Keratinocyte (primary cell): ENCODE measurements at places on chromosomes 7 and 10.

DNA sequence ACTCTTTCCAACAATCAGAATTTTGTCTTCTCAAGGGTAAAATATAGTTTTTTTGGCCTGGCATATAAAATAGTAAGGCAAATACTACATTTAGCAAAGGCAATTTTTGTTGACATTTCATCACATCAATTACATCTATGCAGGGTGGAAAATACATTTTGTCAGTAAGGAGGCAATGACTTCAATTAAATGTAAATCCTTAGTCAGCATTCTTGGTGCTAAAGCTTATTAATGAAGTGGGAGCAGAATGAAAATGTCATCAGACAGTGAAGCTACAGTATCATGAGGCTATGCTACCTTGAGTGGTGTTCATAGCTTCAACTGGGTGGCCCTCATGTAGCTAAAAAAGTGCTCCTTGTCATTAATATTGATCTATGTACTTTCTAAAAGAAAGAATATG lies 8.9 kb downstream of the LRRTM3 start:
- DNase-seq: no peak

GRCh38 chr7:135510592-135511183 lies 786 bp upstream of the CNOT4 start:
- DNase-seq: no peak

DNA sequence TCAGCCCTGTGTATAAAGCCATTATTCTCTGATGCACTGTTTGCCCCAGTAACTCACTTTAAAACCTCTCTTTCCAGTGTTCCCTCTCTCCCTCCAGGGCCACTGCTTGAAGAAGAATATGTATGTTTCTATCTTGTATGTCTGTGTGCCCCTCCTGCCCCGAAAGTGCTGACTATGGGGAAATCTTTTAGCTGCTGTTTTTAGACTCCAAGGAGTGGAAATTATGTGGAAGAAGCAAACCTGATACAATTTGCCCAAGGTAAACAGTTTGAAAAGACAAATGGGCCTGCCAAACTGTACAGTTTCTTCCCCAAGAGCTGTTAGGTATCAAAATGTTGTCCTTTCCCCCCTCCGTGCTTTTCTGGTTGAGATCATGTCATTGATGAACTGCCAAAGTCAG lies 3.4 kb downstream of the ADRA2A start:
- no peak for DNase-seq

DNA sequence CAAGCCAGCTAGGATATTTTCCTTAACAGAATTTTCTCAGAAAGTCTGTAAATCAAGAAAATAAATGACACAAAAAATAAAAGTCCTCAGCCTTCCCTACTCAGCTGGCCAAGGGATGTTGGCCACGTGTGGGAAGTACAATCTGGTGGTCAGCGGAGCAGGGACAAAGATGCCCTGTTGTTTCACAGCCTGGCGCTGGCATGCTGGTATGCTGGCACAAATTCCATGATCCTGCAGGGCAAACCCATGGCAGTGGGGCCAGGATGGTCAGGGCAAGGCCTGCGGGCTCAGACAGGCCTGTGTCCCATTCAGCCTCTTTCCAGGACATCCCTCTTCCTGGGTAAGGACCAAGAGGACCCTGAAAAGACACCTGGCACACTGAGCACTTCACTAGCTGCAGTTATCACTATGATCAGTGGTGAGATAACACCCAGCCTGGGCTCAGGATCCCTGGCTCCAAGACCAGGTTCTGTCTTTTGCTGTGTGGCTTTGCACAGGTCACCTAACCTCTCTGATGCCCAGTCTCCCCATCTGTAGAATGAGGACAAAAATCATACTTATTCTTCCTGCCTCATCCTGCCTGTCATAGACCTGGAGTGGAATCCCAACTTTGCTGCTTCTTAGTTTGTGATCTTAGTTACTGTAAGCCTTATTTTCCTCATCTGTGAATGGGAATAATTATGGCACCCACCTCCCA lies 10.8 kb upstream of the HSPA12A start:
- no peak for DNase-seq

DNA sequence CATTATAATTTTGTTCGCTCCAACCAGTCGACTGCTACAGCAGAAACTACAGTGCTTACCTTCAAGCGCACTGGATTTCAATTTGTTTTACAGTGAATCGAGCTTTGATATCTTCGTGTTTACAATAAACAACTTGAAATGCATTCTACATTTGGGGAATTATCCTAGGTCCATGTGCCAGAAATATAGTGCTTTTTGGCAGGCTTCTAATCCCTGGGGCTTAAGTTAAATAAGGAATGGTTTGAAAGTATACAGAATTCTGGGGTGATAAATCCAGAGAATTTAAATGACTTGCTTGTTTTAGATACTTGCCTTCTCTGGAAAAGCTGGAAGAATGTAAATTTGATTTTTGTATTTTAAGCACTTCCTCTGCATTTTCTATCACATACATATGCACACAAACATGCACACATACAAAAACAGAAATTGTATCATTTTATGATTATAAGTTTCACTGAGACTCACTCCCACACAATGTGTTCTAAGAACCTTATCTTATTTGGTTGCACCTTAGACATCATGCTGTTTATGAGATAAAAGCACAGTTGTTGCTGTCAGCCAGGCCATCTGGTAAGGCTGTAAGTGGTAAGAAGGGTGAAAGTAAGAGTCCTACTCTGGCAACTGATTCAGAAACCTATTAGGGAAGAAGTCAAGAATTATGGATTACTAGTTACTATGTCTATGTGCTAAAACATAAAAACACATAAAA lies 347.2 kb upstream of the KCND2 start:
- DNase-seq: no peak

DNA sequence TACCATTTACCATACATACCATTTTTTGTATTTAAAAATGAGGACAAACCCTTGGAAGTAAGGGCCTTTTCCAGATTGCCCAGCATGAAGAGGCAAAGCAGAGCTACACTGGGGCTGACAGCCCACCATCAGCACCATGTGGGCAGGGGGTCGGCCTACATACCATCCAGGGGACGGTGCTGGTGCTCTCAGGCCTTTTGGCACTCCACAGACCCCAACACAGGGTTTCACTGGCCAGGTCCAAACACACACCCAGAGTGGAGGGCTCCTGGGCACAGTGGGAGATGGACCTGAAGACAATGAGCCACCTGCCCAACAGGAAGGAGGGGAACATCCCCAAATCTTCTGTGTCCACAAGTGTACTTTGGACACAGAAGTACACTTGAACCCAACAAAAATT lies 69.2 kb upstream of the CAMK2B start:
- no peak for DNase-seq

GRCh38 chr7:116251675-116252074 lies 41.3 kb downstream of the TES start:
- DNase-seq: no peak

DNA sequence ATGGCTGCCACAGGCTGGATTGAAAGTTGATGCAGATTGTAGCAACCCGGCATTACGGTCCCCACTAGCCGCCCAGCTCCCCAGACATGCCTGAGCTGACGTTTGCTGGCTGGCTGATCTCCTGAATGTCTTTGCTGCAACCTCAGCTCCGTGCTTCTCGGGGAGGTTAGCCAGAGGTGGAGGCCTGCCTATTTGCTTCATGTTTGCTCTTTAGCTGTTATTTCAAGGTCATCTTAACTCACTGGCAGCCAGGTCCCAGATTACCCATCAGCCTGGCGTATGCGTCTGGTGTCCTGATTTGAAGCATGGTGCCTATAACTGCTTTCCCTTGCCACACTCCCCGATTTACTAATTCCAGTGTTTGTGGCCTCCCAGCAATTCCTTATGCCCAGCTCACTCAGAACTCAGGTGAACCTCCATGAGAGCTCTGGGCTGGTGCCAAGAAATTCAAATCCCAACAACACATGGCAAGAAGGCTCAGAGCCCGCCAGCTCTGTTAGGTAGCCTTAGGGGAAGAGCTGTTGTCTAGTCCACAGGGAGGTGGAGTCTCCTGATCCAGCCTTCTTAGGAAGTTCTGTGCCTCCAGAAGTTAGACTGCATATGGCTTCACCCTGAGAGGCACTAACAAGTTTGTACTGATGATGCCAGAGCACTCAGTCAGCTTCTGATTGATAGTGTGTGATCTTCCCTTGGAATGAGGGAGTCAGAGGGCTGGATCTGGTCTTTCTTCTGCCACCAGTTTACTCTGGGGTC lies 69.7 kb upstream of the EXOC4 start:
- no peak for DNase-seq

DNA sequence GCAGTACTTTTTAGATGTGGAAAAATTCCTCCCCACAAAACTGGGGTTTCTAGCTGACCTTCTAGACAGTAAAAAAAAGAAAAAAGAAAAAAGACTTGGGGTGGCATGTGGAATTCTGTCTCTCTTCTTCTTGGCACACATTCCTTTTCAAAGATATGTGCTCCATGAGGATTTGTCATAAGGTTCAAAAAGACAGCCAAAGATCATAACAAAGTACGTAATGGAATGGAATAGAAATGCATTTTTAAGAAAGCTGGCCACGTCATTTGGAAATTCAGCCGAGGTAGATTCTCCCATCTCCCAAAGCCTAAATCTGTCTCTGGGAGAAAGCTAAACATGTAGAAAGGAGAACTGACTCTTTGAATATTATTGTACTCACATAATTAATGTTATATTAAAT lies 381.3 kb upstream of the NFE2L3 start:
- DNase-seq: no peak

- no peak for DNase-seq
These were observed 27.9 kb downstream of the SRI start for GRCh38 chr7:88191911-88192310.

GRCh38 chr7:85890244-85890811 lies 703.5 kb upstream of the SEMA3D start:
- no peak for DNase-seq

DNA sequence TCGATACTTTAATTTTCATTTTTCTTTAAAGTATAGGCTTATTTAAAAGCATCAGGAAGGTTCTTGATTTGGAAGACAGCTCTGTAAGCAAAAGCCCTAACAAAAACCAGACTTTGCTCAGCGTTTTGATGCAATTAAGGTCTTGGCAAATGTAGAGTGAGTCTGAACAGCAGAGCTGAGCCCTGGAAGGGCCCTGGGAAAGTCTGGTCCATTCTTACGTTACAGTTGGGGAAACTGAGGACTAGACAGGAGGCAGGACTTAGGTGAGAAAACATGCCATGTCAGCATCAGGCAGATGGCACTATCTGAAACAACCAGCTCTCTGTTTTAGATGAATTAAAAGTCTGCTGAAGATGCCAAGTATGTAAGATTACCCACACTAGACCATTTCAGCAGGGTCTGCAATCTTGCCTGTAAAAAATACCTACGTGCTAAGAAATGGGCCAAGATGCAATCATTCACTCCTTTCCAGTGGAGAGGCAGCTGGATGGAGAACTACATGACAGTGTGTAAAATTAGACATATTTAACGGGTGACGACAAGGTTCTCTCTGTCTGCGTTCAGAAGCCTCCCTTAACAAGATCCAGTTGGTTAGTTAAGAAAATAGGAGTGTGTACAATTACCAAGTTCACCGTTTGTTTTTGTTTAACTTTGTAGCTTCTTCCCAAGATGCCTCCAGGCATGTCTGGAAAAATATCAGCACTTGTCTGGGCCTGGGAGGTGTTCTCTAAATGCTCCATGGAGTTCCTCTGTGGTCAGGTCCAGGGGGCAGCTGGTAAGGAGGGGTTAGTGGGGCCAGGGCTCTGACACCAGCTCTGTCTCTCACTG lies 502.3 kb upstream of the ZMIZ1 start:
- DNase-seq: no peak

DNA sequence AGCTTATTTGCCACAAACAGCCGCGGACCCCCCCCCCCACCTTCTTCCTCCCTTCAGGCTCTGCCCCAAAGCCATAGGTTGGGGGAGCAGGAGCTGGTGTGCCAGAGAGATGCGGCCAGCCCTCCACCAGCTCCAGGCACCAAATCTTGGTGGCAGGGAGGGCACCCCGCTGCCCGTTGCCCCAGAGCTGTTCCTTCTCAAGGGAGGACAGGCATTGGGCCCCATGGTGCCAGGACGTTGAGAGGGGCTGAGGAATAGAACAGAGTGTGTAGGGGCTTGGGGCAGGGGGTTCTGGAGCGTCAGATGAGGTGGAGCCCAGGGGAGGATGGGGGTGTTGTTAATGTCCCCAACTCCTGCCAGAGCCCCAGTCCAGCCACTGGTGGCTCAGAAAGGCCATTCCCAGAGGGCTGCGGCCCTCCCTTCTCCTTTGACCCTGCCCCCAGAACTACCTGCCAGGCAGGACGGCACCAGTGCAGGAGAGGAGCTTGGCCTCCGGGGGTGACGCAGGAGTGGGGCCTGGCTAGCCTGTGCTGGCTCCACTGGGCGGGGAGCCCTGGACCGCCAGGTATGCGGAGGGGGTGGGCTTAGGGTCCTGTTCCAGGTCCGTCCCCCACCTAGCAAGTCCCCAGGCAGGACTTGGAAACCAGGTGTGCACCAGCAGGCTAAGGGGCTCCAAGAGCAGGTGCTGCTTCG lies 10.0 kb upstream of the SEC24C start:
- no peak for DNase-seq

DNA sequence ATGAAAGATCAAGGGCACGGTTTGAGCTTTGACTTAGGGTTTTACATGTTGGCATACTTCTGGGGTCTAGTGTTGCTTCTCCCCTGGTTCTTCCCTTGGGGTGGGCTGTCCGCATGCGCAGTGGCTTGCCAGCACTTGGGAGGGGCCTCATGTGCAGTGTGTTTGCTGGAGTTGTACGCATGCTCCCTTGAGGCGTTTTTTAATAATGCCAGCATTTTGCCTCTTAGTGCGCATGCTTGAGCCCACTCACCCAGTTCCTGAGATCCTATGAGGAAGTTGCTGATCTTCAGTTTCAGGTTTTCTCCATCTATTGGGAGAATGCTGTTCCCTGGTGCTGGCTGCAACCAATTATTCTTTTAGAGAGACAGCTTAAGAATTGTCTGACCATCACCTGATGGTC lies 113.4 kb upstream of the GPR141 start:
- DNase-seq: no peak

DNA sequence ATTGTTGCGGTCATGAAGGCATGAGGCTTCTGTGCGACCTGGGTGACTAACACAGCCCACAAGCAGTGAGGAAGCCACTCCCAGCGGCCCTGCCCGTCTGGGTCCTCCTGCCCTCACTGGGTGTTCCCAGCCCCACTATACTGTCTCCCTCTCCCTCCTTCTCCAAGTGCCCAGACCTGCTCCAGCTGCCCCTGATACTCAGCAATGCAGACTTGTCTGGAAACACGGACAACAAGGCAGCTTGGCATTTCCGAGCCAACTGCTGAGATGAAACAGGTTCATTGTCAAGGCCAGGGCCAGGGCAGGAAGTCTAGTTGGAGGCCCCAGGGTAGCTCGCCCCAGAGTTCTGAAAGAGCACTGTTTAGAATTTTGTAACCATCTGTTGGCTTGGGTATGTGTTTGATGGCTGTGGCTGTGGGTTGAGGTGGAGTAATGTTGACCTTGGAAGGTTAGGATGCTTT lies 95.7 kb downstream of the RBM20 start:
- DNase-seq: no peak

DNA sequence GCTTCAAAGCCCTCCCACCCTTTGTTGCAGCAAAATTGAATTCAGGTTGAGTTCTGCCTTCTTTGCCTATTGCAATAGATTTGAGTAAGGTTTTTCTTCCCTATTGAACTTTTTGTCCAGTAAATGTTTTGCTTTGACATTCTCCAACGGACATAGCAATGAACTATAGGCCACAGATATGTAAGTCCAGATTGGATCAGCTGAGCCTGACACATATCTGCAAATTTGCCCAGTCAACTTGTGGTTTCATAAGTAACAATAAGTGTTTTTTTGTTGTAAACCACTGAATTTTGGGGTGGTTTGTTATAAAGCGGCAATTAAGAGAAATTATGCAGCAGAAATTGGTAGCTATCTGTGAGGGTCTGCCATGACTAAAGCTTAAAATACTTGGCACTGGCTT lies 332.1 kb upstream of the SORCS1 start:
- DNase-seq: no peak
